ENCODE measurements at places on chromosomes 7 and 10. TPM values are rescaled to one million over a fixed set of nuclear protein-coding genes. Genes with fewer than 3 reads are reported as not detected.
A peak's percentile ranks its signal among the peaks of the same experiment; 100 is the strongest.

Gene C10orf143
- total RNA-seq: 10.1 TPM

Gene BTBD16
- total RNA-seq: not detected

Gene NOS3
- 0.22 TPM for total RNA-seq

Gene PLXDC2
- 0.16 TPM for total RNA-seq

Gene ARHGEF35
- 3.9 TPM for total RNA-seq

Gene CTAGE6
- total RNA-seq: 2.2 TPM

Gene GIMAP1
- total RNA-seq: 0.29 TPM

Gene ASIC3
- 1.2 TPM for total RNA-seq

Gene SPDYE2
- not detected for total RNA-seq

Gene TUBAL3
- not detected for total RNA-seq

Gene OPALIN
- total RNA-seq: not detected

Gene GALNT17
- not detected for total RNA-seq

Gene CALHM3
- not detected for total RNA-seq

Gene MICALL2
- 0.42 TPM for total RNA-seq

Gene TMEM176A
- not detected for total RNA-seq

DNA sequence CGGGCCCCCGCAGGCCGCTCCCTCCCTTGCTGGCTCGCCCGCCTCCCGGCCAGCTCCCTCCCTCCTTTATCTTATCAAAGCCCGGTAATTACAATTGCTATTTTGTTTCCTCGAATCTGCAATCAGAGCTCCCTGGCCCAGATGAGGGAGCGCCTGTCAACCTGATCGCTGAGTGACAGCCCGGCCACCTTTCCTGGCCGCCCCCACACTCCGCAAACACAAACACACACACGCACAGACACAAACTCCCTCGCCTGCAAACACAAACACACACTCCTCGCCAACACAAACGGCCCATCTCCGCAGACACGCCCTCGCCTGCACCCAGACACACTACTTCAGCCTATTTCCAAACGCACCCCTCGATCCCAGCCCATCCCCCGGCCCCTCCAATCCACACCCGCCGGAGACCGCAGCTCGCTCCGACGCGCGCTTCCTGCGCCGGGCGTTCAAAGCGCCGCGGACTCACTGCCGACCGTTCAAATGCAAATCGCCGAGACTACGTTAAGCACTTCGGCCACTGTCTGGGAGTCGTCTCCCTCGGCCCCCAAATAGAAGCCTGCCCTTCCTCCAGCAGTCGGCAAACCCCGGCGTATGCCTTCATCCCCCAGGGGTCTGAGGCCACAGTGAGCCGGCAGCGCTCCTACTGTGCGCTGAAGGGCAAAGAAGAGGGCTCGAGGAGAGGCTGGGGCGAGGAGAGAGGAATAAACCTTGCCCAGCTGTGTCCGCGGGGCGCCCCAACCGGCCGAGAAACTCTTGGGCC is 3.0 kb upstream of the FGF8 start:
- peak; percentile 46 for DNase-seq

DNA sequence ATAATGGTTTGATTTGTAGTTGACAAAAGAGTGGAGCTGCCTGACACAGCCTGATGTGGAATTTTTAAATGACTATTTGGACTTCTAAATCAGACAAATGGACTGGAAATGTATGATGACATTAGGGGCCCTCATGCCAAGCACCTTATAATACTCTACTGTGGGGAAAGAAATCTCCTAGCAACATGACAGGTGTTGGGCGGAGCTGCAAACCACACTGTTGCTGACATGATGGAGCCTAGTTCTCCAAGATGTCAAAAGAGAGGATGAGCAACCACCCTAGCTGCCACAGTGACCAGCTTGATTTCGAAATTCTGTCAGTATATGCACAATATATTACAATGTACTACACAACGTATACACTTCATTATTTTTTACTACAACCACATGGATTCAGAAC is 65.8 kb downstream of the RHOBTB1 start:
- DNase-seq: no peak

DNA sequence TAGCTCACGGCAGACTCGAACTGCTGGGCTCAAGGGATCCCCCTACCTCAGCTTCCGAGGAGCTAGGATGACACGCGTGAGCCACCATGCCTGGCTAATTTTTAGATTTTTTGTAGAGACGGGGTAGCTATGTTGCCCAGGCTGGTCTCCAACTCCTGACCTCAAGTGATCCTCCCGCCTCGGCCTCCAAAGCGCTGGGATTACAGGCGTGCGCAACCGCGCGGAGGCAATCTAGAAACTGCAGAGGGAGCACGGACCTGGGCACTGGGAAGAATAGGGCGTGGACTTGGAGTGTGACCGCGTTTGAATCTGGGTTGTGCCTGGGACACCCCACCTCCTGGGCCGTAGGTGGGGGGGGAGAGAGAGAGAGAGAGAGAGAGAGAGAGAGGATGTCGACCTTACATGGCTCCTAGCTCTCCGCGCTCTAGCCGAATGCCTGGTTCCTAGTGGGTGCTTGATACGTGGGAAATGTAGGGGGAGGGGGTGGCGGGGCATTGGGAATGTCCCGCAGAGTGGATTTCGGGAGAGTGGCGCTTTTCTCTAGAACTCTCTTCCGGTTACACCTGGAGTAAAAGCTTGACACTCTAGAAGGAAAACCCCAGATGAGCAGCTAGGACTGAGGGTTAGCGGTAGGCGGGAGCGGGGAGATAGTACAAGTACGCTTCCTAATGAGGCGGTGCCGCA is 1.2 kb upstream of the MAP3K8 start:
- no peak for DNase-seq

DNA sequence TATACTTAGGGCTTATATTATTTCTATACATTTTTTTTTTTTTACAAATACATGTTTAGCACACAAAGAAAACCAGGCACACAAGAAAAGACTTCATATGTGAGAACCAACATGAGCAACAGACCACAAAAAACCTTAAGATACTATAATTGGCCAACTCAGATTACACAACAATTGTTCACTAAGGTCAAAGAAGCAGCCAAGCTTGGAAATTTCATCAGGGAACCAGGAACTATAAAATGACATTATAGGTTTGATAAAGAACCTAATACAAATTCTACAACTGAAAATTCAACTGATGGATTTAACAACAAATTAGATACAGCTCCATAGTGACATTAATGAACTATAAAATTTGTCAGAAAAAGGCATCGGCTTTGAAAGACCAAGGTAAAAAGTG is 4.4 kb upstream of the LUC7L2 start:
- no peak for DNase-seq

- DNase-seq: no peak
These were observed 460.1 kb downstream of the PLXDC2 start for GRCh38 chr10:20276127-20276979.

GRCh38 chr7:71486856-71487628 is 355.1 kb downstream of the GALNT17 start:
- DNase-seq: no peak

GRCh38 chr7:137891016-137891655 is 44.4 kb upstream of the DGKI start:
- DNase-seq: no peak

DNA sequence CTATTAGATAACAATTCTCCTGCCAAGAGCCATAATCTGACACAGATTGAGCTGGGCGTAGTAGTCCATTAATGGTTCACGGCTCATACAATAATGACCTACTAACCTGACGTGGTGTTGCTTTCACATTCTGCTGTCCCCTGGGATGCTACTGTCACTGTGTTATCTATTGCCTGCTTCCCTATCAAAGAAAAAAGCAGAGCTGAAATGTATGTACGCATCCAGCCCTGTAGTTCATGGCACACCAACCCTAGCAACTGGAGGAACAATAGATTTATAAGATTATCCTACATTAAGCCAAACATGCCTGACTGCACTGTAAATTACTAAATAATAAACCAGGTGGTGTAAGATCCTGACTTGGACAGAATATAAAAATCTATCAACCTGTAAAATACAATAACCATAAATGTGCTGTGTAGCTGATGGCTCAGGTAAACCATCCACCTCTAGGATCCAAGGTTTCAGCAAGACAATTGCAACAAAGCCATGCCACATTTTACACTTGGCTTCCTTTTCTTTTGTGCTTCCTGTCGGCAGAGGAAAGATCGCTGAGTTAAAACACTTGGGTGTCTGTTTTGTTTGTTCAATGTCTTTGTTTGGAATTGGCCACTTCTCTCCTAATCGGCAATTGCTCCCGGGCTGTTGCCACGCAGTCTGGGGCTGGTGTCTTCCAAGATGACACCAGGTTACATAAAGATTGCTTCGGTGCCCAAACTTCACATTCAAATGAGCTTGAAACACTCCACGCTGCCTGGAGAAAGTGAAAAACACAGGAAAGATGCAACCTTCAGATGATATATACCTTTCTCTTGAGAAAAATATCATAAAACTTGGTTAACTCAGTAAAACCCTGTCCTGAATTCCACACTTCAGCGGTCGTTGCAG is 143.9 kb upstream of the MGMT start:
- no peak for DNase-seq

GRCh38 chr10:85638797-85639196 is 727.8 kb downstream of the GRID1 start:
- no peak for DNase-seq

DNA sequence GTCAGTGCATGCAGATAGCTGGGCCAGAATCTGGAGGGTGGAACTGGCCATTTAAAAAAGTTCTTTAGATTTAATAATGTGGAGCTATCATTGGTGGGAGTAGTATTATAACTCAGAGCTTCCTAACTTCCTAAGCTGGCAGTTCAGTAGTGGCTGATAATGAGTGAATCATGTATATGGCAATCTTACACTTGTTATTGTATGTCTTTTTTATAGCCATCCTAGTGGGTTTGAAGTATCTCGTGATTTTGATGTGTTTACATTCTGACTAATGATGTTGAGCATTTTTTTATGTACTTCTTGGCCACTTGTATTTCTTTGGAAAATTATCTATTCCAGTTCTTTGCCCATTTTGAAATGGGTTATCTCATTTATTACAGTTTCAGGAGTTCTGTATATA is 15.4 kb downstream of the TFAM start:
- DNase-seq: no peak

- DNase-seq: no peak
These were observed 259.1 kb upstream of the MINDY3 start for GRCh38 chr10:16119445-16119844.

DNA sequence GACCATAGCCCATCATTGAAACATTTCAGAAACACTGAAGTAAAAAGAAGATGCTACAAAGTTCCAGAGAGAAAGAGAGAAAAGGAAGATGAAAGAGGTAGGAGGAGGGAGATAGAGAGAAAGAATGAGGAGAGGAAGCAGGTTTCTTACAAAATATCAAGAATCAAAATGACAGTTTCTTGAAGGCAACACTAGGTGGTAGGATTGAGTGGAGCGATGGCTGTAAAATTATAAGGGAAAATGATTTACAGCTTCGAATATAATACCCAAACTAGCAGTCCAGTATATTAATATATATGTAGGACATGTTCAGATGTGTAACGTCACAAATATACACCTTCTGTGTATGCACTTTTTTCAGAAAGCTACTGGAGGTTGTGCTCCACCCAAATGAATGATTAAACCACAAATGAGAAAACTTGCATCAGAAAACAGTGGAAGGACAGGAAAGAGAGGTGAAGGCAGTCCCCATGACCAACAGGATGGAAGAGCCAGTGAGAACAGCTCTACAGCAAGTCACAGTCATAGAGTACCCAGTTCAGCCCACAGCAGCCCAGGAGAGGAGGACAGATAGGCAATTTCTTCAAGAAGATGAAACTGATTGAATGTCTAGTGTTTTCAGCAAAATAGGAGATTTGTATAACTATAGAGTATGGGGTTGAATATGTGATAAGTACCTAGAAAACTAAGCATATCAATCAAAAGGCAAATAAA is 151.5 kb upstream of the TARP start:
- no peak for DNase-seq

DNA sequence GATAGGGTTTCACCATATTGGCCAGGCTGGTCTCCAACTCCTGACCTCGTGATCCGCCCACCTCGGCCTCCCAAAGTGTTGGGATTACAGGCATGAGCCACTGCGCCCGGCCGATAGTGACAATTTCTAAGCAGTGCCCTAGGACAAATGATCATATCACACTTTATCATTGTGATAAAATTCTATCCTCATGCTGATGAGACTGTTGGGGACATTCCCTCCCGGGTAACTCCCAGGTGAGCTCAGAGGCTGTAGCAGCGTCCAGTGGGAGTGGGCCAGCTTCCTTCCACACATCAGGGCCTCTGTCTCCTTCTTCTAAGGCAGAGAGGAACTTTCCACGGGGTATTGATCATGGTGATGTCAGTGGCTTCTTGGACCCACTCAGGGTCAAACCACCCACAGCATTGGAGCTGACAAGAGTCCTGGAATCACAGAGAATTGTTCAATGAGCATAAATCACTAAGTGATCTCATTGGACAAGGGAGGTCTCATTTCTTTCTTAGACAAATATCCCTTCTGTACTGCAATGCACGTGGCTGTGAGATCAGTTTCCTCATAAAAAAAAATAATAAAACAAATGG is 256.1 kb downstream of the KLF6 start:
- DNase-seq: no peak

- DNase-seq: no peak
These were observed 263.2 kb downstream of the POU6F2 start for GRCh38 chr7:39240864-39241263.

- no peak for DNase-seq
These were observed 114.8 kb upstream of the ARID5B start for GRCh38 chr10:61786728-61787127.

GRCh38 chr10:132110111-132110521 is 44.4 kb downstream of the JAKMIP3 start:
- no peak for DNase-seq

GRCh38 chr10:93941606-93942005 is 47.8 kb downstream of the SLC35G1 start:
- DNase-seq: no peak

DNA sequence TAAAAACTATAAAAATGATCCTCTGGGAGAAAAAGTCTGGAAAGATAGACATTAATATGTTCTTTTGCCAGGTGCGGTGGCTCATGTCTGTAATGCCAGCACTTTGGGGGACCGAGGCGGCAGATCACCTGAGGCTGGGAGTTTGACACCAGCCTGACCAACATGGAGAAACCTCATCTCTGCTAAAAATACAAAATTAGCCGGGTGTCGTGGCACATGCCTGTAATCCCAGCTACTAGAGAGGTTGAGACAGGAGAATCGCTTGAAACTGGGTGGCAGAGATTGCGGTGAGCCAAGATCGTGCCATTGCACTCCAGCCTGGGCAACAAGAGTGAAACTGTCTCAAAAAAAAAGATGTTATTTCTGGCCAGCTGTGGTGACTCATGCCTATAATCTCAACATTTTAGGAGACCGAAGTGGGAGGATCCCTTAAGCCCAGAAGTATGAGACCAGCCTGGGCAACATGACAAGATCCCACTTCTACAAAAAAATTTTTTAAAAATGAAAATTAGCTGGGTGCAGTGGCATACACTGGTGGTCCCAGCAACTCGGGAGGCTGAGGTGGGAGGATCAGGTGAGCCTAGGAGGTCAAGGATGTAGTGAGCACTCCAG is 101.9 kb upstream of the LRRN3 start:
- no peak for DNase-seq
